ENCODE measurements at places on chromosomes 5 and 9. TPM values are rescaled to one million over a fixed set of nuclear protein-coding genes. Genes with fewer than 3 reads are reported as not detected.

DNA sequence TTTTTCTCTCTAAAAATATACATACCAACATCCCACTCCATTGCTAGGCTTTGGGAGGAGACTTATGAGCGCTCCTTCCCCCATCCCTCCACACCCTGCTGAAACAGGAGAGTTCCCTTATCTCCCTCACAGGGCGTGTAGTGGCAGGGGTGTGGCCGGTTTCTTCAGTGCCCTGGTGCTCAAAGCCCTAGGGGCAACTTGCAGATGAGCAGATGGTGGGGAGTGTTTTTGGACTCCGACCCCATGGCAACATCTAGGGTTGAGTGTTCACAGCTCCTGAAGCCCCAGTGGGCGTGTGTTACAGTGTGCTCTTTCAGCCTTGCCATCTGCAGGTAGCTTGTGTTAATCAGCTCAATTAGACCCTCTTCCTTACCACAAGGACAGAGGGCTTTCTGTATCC is 409.5 kb downstream of the MAT2B start:
- H3K36me3 ChIP-seq = no peaks in the 10 kb centered on the region
- H3K27me3 ChIP-seq = no peaks in the 10 kb centered on the region
- H3K4me3 ChIP-seq = no peak overlapping the region
- DNase-seq = no peak

TMEM250 gene
- total RNA-seq = 27.2 TPM

DNA sequence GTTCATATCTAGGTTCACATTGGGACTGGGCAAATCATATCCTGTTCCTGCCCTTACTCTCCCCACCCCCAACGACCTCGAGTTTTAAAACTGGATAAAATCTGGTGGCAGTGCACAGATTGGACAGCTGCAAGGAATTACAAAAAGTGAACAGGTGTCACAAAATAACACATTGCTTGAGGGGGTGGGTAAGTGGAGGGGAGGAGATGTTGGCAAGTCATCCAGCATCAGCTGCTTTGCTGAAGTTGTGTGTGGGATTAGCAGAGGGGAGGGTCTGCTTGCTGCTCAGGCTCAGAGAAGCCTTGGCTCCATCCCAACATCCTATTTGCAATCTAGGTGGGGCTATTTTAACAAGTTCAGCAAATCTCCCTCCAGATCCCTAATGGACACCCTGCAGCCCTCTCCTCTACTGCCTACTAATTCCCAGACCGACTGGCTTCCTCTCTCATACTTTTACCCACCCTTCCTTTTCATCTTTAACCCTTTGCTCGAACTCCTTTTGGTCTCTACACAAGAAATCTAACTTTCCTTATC is 39.8 kb upstream of the SLC24A2 start:
- DNase-seq = no peak
- no peaks in the 10 kb centered on the region for H3K36me3 ChIP-seq
- peaks cover 15% of the 10 kb centered on the region for H3K27me3 ChIP-seq
- H3K4me3 ChIP-seq = no peak overlapping the region

MSX2 gene
- not detected for total RNA-seq

- H3K36me3 ChIP-seq = no peaks in the 10 kb centered on the region
- H3K27me3 ChIP-seq = peaks cover 4% of the 10 kb centered on the region
- no peak overlapping the region for H3K4me3 ChIP-seq
- DNase-seq = no peak
- H3K4me1 ChIP-seq = no peaks in the 10 kb centered on the region
These were observed 193.2 kb downstream of the MAST4 start for GRCh38 chr5:66789434-66789833.

C9orf50 gene
- total RNA-seq = not detected

All from activated naive CD8-positive, alpha-beta T cell treated with anti-CD3 and anti-CD28 coated beads for 36 hours (primary cell).